AG04450 (cell line): ENCODE measurements at places on chromosomes 4 and X. TPM values are rescaled to one million over a fixed set of nuclear protein-coding genes. Genes with fewer than 3 reads are reported as not detected.

Gene RRH
- 0.07 and 0.15 TPM in 2 replicates for polyA plus RNA-seq

Gene DIAPH2
- 6.8 and 10.6 TPM in 2 replicates for polyA plus RNA-seq

Gene GAGE13
- not detected in 2 replicates for polyA plus RNA-seq

Gene EMCN
- not detected in 2 replicates for polyA plus RNA-seq

Gene APBB2
- polyA plus RNA-seq, result 52.7 and 52.8 TPM in 2 replicates

DNA sequence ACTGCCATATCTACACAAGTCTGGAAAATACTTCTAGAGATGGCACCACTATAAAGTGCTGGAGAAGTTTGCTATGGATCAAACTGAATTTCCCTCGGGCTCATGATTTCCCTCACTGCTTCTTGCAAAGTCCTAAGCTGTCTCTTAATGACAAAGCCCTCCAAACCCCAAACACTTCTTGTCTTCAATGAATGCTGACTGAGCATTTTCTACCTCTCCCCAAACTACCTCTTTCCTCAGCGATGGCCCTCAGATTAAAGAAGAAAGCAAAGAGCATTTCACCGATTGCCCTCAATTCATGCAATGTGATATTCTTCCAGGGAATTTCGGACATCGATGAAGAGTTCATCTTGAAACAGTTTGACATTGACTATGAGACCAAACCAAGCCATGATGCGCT, 19.7 kb downstream of the FAM47E start:
- DNase-seq, result no peak

- no peak for DNase-seq
Observed at GRCh38 chr4:5979981-5980380, 38.2 kb downstream of the C4orf50 start.

DNA sequence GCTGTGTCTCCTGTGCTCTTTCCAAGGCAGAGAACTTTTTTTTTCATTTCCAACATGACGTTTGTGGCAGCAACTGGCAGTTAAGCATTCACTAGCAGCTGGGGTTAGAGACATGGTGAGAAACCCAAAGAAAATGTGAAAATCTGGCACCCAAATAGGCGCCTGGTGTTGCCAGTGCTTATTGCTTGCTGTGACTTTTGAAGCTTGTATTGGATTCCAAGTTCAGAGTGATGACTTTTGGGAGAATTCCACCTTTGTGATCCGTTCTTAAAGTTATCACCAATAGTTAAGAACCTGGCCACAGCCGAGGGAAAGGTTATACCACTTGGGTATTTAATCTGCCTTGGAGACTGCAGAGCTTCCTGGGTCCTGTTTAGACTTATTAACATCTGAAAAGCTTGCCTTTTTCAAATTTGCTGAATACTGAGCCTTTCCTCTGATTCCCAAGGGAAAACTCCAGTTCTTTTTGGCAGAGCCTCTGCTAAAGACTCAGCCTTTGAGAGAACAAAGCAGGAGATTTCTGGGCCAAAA, 101.0 kb downstream of the OPHN1 start:
- DNase-seq, result no peak

DNA sequence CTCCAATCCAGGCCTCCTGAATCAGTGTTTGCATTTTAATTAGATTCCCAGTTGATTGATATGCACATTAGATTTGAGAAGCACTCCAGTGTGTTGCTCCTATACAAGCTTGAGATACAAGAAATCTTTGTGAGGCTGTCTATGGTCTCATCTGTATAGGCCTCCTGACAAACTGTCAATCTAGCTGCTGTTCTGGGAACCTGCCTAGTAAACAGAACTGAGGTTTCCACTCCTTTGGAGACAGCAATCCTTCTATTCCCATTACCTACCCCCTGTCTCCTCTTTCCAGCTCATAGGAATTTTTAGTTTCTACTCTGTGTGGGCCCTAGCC, 306.1 kb upstream of the EMCN start:
- DNase-seq, result no peak

GRCh38 chr4:156197216-156197615, 243.6 kb upstream of the CTSO start:
- DNase-seq, result no peak

DNA sequence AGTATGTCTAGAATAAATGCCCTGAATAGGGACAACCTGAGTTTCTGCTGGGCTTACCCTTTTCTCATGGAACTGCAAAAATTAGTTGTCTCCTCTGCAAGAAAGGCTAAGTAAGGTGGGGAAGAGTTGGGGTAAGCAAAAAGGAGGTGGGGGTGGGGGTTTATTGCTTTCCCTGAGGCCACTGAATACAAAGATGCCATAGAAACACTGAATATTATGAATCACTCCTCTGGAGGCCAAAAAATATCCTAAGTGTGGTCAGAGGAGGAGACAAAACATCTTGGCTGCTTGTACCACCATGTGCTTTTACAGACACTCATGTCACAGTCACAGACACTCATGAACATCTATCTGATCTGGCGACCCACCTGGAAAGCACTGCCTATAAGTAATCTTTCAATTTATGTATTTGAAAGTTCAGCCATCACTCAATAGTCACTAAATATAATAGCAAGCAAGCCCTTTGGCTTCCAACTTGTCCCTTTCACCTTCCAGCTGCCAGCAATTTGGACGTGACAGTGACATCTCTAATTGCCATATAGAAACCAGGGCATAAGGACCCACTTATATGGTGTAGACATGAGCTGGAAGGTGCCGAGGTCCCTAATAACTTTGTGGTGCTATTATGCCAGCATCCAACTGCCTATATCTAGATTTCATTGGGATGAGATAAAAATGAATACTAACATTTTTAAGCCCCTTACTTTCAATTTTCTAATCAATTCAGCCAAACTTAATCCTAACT, 122.7 kb upstream of the CBR4 start:
- DNase-seq, result no peak

- DNase-seq, result peak; percentile 21
Observed at GRCh38 chrX:133297284-133297683, 79.1 kb upstream of the TFDP3 start.

GRCh38 chrX:22141047-22141730, 109.1 kb downstream of the PHEX start:
- DNase-seq, result no peak

GRCh38 chr4:125486351-125486750, 171.6 kb downstream of the FAT4 start:
- DNase-seq, result no peak

DNA sequence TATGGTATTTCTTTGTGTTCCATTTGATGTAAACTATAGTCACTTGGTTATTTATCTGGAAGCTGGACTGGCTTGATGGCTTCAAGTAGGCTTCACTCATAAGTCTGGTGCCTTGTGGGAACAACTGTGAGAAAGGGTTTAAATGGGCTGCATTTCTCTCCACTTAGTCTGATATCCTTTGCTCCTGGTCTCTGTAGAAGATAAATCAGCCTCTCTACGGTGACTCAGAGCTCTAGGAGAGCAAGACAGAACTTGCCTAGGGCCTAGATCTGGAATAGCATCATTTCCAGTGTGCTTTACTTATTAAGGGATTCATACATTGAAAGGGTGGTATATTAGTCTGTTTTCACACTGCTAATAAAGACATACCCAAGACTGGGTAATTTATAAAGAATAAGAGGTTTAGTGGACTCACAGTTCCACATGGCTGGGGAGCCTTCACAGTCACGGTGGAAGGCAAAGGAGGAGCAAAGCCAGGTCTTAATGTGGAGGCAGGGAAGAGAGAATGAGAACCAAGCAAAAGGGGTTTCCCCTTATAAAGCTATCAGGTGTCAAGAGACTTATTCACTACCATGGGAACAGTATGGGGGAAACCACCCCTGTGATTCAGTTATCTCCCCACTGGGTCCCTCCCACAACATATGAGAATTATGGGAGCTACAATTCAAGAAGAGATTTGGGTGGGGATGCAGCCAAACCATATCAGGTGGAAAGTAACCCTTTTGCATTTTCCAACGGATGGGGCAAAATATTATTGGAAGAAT, 1746.4 kb upstream of the PCDH7 start:
- peak; percentile 2 for DNase-seq
